ENCODE measurements at places on chromosomes 16 and 17.

DNA sequence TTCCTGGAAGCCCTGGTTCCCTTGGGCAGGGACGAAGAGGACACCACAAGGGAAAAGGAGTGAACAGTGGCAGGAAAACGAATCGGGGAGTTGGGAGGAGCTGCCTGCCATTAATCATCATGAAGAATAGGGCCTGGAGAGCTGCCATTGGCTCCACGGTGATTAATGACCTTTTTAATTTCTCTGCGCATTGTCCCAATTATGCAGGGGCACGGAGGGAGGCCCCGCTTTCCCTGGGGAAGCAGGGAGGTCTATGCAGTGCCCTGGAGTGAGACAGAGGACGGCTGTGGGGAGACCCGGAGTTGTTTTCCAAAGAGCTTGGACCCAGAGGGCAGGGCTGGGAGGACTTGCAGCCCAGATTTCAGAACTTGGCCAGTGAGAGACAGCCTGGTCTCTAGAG, 338.9 kb upstream of the C16orf82 start:
- no peak for DNase-seq

DNA sequence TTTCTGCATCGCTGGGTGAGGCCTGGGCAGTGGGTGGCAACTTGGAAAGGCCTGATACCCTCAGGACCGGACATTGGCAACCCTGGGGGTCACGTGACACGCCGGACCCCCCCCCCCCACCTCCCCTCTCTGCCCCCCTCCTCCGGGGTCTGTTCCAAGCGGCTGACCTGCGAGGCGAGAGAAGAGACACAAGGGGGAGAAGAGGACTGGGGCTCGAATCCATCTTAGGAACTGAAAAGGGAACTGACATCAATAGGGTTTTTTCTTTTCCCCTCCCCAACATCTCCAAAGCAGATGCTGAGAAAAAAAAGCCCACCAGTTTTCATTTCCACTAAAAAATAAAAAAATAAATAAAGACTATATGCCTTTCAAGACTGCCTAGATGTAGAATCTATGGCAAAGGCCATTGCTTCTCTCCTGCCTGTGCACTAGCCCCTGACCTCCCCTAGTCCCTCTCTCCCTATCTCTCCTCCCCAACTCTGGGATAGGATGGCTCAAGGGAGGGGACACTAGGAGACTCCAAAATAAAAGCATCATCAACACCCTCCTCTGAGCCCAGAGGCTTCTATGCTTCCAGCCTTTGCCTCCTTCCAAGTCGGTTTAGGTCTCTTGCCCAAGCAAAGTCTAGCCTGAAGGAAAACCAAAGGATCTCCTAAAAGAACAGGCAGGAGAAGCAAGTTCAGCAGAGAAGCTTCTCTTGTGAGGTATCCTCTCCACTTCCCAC, 7.7 kb upstream of the HOXB2 start:
- no peak for DNase-seq

- DNase-seq, result no peak
These were observed 4.3 kb upstream of the ITGA3 start for GRCh38 chr17:50051606-50052005.

- DNase-seq, result no peak
These were observed 83.0 kb upstream of the CDC42EP4 start for GRCh38 chr17:73394512-73395450.

GRCh38 chr17:78589031-78589675, 12.0 kb upstream of the DNAH17 start:
- DNase-seq, result no peak

GRCh38 chr17:57356719-57357391, 100.5 kb downstream of the MSI2 start:
- peak; percentile 39 for DNase-seq
